PC-9 (cell line): ENCODE measurements at places on chromosomes 3 and 15.

- no peak overlapping the region for H3K27ac ChIP-seq
- DNase-seq, result no peak
- H3K27me3 ChIP-seq, result no peaks in the 10 kb centered on the region
- H3K4me3 ChIP-seq, result no peak overlapping the region
- H3K4me1 ChIP-seq, result no peaks in the 10 kb centered on the region
- no peaks in the 10 kb centered on the region for H3K36me3 ChIP-seq
These were observed 315.6 kb upstream of the IL12A start for GRCh38 chr3:159672728-159673688.

DNA sequence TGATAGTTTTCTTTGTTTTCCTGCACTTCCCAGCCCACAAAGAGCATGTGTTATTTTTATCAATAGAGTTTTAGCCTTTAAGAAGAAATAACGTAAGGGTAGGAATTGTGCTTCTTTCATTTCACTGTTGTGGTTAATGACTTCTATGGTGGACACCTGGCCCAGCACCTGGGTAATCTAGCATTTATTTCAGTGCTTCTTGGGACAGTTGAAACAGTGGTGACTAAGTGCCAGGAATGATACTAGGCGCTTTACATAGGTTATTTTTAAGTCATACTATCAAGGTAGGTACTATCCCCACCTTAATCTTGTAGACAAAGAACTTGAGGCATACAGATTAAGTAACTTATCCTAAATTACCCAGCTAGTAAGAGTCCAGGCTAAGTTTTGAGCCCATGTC, 243.8 kb downstream of the SOX2 start:
- H3K27ac ChIP-seq, result no peak overlapping the region
- no peaks in the 10 kb centered on the region for H3K36me3 ChIP-seq
- no peaks in the 10 kb centered on the region for H3K27me3 ChIP-seq

GRCh38 chr15:69578252-69578651, 125.6 kb downstream of the RPLP1 start:
- no peak overlapping the region for H3K27ac ChIP-seq
- H3K4me3 ChIP-seq, result no peak overlapping the region
- no peak for DNase-seq
- H3K4me1 ChIP-seq, result peaks cover 60% of the 10 kb centered on the region
- H3K36me3 ChIP-seq, result no peaks in the 10 kb centered on the region

DNA sequence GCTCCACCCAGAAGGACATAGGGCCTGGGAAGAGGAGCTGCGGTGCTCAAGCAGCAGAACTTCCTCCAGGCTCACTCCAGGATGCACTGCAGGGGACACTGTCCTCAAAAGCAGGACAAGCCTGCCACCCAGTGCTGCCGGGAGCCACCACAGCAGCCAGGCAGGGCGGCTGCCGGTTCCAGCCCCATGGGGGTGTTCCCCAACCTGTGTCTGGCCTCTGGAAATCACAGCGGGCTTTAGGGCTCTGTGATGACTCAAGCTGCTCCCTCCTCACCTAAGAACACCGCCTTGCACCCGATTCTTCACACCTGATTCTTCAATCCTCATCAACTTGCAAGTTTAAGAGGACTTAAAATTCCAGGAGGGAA, 71.9 kb upstream of the SLC6A11 start:
- H3K4me3 ChIP-seq, result no peak overlapping the region
- no peaks in the 10 kb centered on the region for H3K4me1 ChIP-seq
- H3K27ac ChIP-seq, result no peak overlapping the region
- peaks cover 68% of the 10 kb centered on the region for H3K27me3 ChIP-seq
- no peaks in the 10 kb centered on the region for H3K36me3 ChIP-seq
- peak; percentile 26 for DNase-seq

GRCh38 chr3:125375950-125376679, 990 bp upstream of the ZNF148 start:
- H3K4me1 ChIP-seq, result peaks cover 21% of the 10 kb centered on the region
- no peaks in the 10 kb centered on the region for H3K27me3 ChIP-seq
- peak overlapping the region; percentile 75 for H3K4me3 ChIP-seq
- H3K27ac ChIP-seq, result peak overlapping the region; percentile 64
